GM12878 (cell line): ENCODE measurements at places on chromosomes 2 and 18. TPM values are rescaled to one million over a fixed set of nuclear protein-coding genes. Genes with fewer than 3 reads are reported as not detected.

GRCh38 chr2:36266536-36267121 lies 88.9 kb upstream of the CRIM1 start:
- DNase-seq: no peak

GRCh38 chr18:29849144-29849543 lies 1193.4 kb downstream of the DSC3 start:
- no peak for DNase-seq

The NT5C1B gene
- not detected in 2 replicates for total RNA-seq

DNA sequence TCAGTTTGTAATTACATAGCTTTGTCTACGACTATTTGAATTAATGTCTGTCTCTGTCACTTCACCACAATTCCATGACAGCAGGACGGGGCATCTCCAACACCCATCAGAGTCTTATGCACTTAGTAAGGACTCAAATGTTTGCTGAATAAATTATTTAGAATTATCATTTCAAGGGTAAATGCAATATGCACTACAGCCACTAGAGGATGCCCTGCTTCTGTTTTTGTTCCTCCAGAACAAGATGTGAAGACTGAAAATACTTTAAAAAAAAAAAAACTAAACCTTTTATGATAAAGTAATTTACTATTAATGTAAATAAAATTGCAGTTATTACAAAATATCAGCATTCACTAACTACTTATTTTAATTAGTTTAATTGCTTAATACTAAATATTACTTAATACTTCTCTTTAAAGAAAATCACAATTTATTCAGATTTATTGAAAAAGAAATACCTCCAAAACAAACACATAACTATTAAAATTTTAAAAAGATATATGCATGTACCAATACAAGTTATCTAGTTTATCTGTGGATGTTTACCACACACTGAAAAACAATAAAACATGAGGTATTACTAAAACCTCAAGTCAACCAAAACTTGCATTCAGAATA lies 3.2 kb downstream of the PIGN start:
- DNase-seq: no peak

GRCh38 chr2:7618031-7618430 lies 700.8 kb downstream of the RNF144A start:
- DNase-seq: no peak

The APOB gene
- 1.1 and 1.4 TPM in 2 replicates for total RNA-seq

DNA sequence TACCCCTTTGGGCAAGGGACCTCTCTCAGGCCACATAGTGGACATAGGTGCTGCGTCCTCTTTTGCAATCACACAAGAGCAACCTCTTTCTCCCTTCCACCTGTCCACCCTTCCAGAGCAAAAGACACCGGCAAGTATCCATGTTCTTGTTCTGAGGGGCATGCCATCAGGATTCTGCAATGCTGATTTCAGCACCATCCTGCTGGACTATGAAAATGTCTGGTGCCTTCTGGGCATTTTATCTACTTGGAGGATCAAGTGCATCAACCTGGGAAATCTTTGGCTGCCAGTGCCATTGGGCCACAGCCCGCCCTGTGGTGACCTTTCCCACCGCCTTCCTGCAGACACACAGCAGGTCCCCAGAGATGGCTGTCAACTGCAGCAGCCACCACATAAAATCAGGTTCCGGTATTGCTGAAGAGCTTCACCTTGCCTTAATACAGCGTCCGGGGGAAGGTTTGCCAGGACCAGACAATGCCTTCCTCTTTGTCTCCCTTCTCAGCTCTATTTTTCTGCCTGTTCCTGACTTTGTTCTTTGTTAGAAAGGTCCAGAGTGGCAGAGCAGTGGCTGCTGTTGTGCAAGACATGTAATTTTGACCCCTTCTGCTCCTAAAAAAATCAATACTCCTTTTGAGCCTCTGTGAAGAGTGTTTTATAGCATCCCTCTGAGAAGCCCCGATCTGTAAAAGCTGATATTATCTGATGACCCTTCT lies 18.5 kb upstream of the BOD1L2 start:
- DNase-seq: no peak

DNA sequence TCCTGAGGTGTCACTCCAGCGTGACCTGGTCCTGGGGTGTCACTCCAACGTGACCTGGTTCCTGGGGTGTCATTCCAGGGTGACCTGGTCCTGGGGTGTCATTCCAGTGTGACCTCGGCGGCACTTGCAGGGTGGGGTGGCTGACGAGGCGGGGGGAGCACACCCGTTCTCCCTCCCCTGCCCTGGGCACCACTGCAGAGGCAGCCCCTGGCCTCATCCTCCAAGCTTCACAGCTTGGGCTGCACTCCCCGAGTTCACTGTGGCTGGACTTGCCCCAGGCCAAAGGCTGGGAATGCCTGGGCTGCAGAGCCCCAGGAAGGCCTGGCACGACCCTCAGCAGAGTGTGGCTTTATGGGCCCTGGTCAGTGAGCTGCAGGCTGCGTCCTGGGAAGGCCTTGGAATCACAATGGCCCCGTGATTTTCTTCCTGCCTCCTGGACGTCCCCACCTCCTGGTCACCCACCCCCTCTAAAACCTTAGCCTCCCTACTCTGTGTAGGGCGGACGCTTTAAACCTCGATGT lies 88.3 kb downstream of the NFATC1 start:
- no peak for DNase-seq

DNA sequence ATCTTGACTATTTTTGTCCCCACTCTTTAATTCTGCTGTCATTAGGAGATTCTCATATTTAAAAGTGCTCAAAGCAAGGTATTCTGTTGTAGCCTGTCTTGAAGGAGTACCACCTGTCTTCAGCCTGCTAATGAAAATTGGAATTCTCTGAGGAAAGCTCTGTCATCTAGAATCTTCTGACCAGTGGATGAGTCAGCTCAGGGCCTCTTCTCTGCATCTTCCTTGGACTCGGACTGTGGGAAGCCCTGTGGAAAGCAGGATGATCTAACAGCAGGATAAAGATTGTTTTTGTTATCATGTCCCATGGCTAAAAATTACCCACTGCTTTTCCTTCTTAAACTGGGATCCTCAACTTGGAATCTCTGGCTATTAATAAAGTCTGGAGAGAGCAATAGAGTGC lies 18.7 kb upstream of the TMEM200C start:
- no peak for DNase-seq

GRCh38 chr2:27715318-27716210 lies 51.9 kb downstream of the SLC4A1AP start:
- DNase-seq: no peak

DNA sequence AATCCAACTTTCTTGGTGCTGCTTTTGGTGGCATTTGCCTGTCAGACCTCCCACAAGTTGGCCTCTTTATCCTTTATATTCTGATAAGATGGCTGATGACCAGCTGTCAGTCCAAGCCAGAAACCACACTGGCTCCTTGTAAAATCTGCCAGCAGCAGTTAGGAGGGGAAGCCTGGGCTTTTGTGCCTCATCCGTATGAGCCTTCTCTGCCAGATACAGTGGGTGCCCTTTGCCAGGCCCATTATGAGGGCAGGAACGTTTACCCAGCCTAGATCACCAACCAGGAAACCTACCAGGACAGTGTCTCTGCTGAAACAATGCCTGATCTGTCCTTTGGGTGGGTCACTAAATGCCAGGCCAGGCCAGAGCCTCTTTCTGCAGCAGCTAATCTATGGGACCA lies 202.9 kb upstream of the SP5 start:
- no peak for DNase-seq

- no peak for DNase-seq
Measured at GRCh38 chr2:119706221-119706620, 27.2 kb downstream of the TMEM177 start.

GRCh38 chr18:14999085-14999975 lies 251.4 kb downstream of the ANKRD30B start:
- DNase-seq: no peak

- DNase-seq: no peak
Measured at GRCh38 chr18:63457977-63458376, 18.8 kb upstream of the SERPINB5 start.

DNA sequence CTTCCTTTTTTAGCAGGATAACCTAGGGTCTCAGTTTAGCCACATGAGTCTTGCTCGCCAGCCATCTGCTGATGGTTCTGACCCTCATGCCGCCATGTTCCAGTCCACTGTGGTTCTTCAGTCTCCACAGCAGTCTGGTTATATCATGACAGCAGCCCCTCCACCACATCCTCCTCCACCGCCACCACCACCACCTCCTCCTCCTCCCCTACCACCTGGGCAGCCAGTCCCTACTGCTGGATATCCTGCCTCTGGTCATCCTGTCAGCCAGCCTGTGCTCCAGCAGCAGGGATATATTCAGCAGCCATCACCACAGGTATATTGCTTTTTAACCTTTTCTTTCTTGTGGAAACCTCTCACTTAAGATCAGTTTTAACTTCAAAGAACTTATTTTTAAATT lies 89.9 kb upstream of the UBXN4 start:
- no peak for DNase-seq

DNA sequence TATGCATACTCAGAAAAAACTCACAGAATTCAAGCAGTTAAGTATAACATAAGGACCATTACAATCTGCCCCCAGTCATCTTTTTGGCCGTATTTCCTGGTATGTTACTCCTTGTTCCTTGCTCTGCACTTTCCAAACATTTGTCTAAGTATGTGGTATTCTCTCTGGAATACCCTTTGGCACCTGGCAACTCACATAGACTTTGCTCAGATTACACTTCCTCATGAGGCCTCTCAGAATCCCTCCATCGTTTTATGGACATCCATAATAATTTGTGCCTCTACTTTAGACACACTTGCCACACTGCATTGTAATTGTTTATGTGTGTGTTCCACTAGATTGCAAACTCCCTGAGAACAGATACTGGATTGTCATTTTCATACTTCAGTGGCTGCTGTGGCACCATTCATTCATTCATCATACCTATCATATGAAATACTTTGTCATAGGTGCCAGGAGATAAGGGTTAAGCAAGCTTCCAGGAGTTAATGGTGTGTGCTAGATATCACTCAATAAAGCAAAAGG lies 84.0 kb downstream of the HIBCH start:
- DNase-seq: no peak

DNA sequence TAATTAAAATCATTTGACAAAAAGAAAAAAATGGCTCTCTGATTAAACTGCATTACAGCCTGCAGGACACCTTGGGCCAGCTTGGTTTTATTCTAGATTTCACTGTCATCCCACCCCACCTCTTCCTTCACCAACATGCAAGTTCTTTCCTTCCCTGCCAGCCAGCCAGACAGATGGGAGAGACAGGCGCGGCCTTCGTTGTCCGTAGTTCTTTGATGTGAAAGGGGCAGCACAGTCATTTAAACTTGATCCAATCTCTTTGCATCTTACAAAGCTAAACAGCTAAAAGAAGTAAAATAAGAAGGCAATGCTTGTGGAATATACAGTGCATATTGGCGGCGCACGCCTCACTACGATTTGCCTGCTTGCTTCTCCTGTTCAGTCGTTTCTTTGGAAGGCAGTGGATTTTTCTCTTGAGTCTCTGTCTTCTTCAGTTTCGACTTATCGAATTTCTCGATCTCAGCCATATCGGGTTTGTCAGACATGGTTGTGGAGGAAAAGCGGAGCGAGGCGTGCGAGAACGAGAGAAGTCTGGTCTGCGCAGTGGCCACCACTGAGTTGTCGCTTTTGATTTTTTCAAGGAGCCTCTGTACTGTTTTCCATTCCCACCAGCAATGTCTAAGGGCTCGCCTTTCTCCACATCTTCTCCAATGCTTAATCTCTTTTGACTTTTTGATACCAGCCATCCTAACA lies 22.4 kb downstream of the COLEC11 start:
- no peak for DNase-seq

The ARHGAP15 gene
- 44.4 and 44.8 TPM in 2 replicates for total RNA-seq

The IL36B gene
- not detected in 2 replicates for total RNA-seq

The DPY30 gene
- 50.3 and 55.9 TPM in 2 replicates for total RNA-seq

The EFR3B gene
- total RNA-seq: 3.5 and 3.9 TPM in 2 replicates

The RPS27A gene
- total RNA-seq: 1,460 and 1,505 TPM in 2 replicates

The STPG4 gene
- not detected in 2 replicates for total RNA-seq

GRCh38 chr18:74457043-74457724 lies at the start of gene DIPK1C:
Gene DIPK1C, minus strand, starts transcription at chr18:74457308. Its CDS starts 49 bp downstream, at chr18:74457259.
- no peak for DNase-seq

The ANKRD30BL gene
- 0.05 TPM in 1 of 2 replicates, not detected in the other for total RNA-seq

GRCh38 chr2:82330155-82330554 lies 2025.6 kb upstream of the LRRTM1 start:
- no peak for DNase-seq

The GNAL gene
- not detected in 2 replicates for total RNA-seq

- no peak for DNase-seq
Measured at GRCh38 chr2:238567067-238567855, 140.5 kb downstream of the ASB1 start.

The CXCR2 gene
- total RNA-seq: 0.36 TPM in 1 of 2 replicates, not detected in the other

DNA sequence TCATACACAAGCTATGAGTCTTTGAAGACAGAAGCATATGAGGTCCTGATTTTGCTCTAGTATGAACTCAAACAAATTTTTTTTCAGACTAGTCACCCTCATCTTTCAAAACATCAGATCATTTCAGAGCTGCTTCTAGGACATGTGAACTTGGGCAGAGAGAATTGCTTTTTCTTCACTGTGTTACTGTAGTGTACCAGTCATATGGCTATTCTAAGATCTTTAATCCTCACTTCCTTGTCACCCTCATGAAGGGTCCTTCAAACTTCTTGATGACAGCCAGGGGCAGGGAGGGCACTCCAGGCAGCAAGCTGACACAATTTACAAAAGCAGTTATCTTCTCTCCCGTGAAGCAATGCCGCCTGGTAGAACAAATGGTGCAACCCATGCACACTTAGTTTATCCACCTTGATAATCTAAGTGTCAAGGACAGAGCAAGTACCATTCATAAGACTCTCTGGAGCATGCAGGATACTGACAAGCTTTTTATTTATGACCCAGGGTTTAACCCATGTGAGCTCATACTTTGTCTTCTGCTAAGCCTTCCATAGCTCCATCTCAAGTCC lies 200.6 kb downstream of the DPP10 start:
- DNase-seq: no peak

The TUBA3E gene
- total RNA-seq: not detected in 2 replicates

GRCh38 chr2:187976259-187976985 lies 315.3 kb upstream of the GULP1 start:
- DNase-seq: no peak

DNA sequence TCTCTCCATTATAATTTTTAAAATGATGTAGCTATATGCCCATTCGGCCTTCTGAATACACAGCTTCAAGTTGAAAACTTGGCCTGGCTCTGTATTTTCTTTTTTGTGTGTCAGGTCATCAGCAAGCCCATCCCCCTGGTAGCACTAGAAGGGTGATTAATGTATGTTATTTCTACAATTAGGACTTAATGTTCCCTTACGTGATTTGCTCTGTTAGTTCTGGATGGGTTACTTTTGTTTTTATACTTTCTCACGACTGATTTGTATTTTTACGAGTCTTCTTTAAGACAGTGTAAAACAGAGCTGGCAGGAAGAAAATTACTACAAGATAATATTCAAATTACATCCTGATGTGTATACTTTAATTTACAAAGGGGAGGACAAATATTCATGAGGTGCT lies 88.4 kb upstream of the RGPD4 start:
- DNase-seq: no peak

The CYRIA gene
- total RNA-seq: 9.2 and 11.2 TPM in 2 replicates

DNA sequence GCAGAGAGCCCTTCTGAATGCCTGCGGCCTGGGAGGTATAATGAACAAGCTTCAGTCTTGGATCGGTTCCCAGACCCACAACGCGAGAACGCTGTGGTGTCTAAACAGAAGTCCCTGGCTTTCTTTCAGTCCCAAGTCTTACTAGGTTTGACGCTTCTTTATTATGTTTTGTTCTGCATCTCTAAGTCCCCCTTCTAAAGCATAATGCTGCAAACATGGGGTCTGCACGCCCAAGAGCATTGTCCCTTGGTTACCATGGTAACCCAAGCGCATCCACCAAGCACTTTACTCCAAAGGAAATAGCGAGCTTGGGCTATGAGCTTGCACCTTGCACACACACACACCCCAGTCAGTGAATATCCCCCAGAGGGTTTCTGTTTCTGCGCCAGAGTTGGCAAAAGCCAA lies 193.7 kb downstream of the INO80D start:
- DNase-seq: no peak
